ENCODE measurements at places on chromosomes 1 and 21.

- DNase-seq: no peak
These were observed 114.7 kb downstream of the TNR start for GRCh38 chr1:175628548-175629317.

DNA sequence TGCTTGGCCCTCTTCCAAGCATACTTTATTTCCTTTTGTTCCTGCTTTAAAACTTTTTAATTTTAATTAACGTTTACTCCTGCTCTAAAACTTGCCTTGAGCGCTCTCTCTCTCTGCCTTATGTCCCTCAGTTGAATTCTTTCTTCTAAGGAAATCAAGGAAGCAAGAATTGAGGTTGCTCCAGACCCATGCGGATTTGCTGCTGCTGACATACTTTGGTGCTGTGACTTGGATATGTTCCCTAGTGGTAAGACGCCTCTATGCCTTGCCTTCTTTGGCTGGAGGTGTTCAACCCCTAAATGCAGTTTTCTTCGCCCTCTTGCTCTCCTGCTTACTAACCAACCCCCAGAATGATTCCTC lies 148.1 kb downstream of the ADSS2 start:
- no peak for DNase-seq

DNA sequence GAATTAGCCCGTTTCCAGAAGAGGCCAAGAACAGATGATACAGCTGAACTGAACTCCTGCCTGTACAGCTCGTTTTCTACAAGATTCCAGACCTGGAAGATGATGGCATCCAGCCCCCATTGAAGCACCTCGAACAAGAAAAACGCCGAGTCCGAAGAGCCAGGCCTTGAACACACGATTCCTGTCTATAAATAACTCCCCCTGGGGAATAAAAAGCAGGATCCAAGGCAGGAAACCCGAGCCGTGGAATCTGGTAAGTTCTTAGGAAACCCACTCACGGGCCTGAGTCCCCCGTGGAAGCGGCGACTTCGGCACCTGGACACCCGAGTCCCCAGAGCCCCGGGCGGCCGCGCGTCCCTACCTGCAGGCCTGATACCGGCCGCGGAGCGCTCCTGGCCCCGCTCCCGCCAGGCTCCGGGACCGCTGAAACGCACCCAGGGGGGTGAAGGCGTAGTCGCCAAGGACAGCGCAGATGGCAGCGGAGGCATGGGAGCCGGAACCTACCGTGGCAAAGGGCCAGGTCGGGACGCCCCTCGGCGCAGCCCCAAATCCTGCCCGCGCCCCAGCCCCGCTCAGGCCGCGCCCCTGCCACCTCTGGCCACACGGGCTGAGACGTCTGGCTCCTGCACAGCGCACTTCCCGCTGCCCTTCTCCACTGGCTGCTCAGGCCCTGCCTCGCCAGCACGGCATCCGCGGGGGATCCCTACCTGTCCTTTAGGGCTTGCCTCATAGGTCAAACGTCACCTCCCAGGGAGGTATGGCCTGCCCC lies 14.0 kb upstream of the HLCS start:
- DNase-seq: peak; percentile 32

GRCh38 chr1:174916846-174917245 lies 82.9 kb upstream of the CACYBP start:
- no peak for DNase-seq

DNA sequence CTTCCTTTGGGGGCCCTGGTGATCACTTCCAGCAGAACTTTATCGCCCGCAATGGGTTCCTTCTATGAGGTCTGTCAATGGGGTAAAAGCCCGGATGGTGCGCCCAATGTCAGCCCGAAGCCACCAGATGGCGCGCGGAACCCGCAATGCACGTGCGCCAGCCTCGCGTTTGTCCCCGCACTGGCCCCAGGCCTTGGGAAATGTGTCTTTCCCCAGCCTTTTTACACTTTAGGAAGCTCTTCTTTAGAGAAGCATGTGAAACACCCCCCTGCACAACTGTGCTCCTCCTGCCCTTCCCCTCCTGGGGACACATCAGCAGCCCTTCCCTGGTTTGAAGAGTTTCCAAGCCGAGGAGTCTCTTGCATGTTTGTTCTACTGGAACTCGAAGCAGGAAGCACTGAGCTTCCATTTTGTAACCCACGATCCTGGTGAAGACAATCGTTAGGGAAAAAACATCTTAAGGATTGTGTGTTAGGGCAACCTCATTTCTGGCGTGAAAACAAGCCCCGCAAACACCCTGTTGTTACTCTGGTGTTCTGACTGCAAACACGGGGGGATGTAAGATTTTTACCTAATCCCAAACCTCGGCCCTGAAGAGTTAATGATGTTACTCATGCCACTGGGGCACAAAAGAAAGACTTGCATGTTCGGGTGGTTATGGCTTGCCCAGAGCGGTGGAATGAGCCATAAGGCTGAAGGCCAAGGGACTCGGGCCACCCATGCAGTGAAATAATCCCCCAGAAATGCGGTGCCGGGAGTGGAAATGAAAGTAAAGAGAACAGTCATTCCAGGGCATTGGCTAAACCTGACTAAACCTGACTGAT lies 20.4 kb upstream of the TARBP1 start:
- DNase-seq: peak; percentile 96

DNA sequence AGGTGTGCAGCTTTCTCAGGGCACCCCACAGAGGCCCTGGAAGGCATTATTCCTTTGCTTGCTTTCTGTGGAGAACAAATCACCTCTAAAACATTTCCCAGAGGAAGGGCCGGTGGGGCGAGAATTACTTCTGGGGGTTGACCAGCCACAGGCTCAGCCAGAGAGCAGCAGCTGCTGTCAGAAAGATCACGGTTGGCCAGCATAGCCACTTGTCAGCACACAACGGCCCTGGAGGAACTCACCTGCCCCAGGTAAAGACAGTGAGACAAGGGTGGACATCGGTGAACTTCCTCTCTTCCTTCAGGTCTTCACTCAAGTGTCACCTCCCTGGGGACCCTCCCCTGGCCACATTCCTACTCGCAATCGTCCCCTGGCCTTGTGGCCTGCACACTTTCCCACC lies 69.5 kb upstream of the CLDN14 start:
- no peak for DNase-seq

- no peak for DNase-seq
These were observed 9.0 kb downstream of the EPS8L3 start for GRCh38 chr1:109754738-109755137.

- no peak for DNase-seq
These were observed at the start of gene NCF2 for GRCh38 chr1:183590244-183591191. NCF2 (minus strand) TSS chr1:183590459; CDS start chr1:183590329, 130 bp downstream.

DNA sequence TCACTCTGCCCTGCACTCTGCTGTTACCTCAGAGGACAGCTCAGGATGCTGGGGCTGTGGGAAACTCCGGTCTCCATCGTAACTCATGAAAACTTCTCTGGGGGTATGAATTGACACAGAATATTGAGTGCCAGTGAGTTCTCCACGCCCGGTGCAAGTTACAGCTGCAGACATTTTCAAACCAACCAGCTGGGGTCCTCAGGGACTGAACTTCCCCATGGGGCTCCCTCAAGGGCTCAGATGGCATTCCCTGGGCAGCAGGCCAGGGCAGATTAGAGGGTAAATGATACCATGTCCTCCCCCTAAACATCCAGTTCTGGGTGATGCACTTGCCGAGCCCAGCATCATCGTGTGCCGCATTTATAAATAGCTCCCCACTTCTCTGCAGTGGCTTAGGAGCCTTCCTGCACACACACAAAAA lies 27.8 kb upstream of the CCSAP start:
- no peak for DNase-seq

DNA sequence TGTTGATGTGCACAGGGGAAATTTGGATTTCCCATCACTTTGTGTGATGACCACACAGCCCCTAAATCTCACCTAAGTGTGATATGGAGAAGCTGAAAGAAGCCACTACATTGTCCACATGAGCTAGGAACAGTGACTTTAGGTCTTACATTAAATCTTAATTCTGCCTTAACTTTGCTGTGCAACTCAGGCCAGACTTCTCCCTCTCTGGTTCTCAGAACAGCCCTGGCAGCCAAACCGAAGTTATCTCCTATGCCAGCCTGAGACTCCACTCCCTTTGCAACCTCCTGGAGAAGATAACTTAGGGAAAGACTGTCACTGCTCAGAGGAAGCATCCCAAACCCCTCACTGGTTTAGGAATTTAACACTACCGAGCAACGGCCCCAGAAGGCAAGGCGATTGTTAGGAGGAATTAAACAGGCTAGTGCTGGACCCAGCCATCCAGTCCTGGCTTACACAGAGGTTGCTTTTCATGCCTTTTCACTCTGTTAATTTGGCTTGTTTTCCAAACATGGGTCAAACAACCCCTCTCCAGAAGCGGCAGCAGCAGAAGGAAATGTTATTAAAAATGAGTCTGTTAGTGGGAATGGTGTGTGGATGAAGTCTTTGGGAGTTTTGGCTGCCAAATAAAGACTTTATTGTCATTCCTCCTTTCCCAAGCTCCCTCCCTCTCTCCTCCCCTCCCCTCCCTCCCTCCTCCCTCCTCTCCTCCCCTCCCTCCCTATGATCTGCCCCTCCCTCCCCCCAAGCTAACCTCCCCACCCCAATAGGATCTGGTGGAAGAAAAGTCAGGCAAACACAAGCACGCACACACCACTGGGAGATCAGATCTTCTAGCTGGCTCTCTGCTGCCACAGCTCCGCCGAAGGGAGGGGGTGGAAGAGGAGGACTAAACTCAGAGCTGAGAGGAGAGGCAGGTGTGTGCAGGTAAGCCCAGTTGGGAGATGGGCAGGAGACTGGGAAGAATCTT lies at the start of gene PRELP:
Gene PRELP, plus strand, starts transcription at position 795 of the 970 bp plus-strand sequence. CDS start 7,379 bp downstream, outside the sequence.
- DNase-seq: peak; percentile 40

GRCh38 chr1:160167580-160167979 lies 16.2 kb downstream of the ATP1A4 start:
- DNase-seq: no peak

DNA sequence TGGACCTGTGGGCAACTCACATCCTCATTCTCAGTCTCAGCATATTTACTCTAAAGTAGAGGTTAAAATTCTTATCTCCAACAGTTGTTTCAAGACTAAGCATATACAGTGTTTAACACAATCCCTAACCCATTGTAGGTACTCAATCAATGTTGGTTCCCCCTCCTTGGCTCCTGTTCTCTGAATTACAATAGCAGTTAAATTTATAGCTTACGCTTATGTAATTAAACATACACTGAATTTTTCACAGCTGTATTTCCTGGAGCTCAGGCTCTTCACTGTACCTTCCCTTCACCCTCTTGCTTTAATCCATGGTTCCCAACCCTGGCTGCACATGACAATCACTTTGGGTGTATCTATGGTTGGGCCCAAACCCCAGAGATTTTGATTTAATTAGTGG lies 89.4 kb downstream of the LPAR3 start:
- no peak for DNase-seq

GRCh38 chr21:35204850-35205541 lies 155.9 kb upstream of the RUNX1 start:
- peak; percentile 51 for DNase-seq

- DNase-seq: no peak
These were observed 96.5 kb downstream of the PPIAL4G start for GRCh38 chr1:148386617-148387016.

- no peak for DNase-seq
These were observed 38.9 kb downstream of the EIF2D start for GRCh38 chr1:206573319-206573718.

DNA sequence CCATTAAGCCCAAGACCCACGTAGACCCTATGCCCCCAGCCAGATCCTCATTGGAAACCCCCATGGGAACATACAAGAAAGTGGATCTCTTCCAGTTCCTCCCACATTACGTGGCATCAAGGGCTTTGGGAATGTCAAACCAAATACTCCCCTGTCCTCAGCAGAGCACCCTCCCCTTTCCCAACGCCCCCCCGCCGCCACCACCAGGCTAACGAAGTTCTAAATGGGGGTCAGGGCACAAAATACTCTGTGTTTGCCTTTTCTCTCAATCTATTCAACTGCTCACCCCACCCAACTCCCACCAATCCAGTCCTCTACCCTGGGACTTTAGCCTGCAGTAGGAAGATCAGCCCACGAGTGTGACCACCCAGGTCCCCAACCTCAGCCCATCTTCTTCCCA lies 24.5 kb downstream of the NEK2 start:
- DNase-seq: no peak

DNA sequence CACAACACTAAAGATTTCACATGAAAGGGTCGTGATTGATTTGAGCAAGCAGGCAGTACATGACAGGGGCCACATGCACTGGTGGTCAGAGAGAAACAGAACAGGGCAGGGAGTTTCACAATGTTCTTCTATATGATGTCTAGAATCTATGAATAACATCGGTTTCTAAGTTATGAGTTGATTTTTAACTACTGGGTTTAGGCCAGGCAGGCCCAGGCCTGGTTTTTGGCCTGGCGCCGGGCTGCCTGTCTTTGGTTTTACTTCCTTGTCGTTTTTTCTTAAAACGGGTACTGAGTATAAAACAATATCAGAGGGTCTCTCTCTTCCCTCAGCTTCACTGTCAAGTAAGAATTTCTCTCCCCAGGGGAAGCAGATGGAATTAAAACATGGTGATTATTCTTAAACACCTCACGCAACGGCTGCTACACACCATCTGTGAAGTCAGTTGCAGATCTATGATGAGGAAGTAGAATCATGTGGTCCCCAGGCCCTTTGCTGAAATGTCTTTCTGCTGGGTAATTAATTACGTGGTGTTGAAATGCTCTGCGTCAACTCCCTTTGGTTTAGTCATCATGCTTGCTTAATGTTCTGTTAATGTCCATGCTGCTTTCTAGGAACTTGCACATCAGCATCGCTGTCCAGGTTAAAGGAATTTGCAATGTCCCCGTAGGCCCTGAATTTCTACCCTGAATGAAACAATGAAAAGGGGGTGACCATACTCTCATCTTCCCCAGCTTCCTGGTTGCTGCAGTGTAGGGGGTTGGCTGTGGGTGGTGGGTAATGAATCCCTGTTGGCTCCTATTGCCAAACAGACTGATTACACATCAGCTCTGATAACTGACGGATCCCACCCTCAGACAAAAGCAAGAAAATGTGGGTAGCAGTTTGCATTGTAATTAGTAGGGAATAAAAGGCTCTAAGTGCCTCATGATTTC lies 70.3 kb downstream of the SERINC2 start:
- DNase-seq: peak; percentile 66

DNA sequence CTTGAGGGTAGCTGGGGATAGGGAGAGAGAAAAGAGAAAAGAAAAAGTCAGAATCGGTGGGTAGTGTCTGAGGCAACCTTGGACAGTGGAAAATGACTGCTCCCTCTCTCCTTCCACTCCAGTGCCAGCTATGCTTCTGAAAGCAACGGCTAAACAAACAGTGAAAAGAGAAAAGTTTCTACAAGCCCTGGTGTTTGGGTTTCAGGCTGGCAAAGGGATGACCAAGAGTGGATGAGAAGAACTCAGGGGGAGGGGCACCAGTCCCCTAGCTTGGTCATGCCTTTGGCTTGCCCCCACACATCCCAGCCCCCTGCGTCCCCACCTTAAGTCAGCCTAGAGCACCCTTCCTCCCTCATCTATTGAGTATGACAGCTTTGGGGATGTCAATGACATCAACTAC lies 8.6 kb downstream of the IL22RA1 start:
- DNase-seq: no peak

- DNase-seq: no peak
These were observed 84.9 kb downstream of the SLC16A1 start for GRCh38 chr1:112870887-112871646.

DNA sequence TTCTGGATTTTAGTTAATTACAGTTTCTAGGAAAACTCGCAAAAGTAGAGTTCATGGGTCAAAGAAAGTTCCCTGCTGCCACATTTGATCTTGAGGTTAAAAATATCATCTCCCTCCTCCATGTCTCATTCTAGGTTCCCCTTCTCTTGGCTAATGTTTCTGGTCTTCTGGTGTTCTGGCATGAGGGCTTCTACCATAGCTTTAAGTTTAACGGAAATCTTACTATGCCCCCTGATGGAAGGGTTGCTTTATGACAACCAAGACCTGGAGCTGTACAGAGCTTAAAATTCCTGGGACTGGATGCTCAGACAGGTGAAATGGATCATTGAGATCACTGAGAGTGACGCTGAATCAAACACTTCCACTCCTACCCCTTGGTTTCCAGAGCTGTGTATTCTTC lies 1881.7 kb downstream of the MRPL39 start:
- no peak for DNase-seq

- DNase-seq: no peak
These were observed 23.4 kb downstream of the LDLRAP1 start for GRCh38 chr1:25566730-25567341.

All from mucosa of descending colon (tissue), 3 donors.